ENCODE measurements at places on chromosomes 3 and 15.

DNA sequence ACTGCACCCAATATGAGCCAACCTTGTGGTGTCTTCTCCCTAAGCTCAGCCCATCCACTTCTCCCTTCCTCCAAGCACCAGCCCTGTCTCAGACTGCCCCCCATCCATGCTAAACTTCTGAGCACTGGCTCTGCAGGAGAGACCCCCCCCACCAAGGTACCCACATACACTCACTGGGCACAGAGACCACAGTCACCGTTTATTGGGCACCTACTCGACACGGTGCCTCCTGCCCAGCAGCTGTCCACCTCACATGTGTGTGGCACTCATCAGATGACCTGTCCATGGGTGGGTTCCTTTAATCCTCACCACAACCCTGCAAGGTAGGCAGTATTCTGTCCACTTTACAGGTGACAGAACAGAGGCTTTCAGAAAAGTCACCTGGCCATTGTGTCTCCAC lies 22.3 kb upstream of the SFMBT1 start:
- DNase-seq, result no peak

GRCh38 chr3:58152225-58153015 lies 58.4 kb downstream of the DNASE1L3 start:
- DNase-seq, result no peak

- no peak for DNase-seq
Observed at GRCh38 chr15:31556494-31557150, 230.0 kb downstream of the KLF13 start.

GRCh38 chr3:155131104-155131503 lies 51.0 kb downstream of the MME start:
- DNase-seq, result no peak

DNA sequence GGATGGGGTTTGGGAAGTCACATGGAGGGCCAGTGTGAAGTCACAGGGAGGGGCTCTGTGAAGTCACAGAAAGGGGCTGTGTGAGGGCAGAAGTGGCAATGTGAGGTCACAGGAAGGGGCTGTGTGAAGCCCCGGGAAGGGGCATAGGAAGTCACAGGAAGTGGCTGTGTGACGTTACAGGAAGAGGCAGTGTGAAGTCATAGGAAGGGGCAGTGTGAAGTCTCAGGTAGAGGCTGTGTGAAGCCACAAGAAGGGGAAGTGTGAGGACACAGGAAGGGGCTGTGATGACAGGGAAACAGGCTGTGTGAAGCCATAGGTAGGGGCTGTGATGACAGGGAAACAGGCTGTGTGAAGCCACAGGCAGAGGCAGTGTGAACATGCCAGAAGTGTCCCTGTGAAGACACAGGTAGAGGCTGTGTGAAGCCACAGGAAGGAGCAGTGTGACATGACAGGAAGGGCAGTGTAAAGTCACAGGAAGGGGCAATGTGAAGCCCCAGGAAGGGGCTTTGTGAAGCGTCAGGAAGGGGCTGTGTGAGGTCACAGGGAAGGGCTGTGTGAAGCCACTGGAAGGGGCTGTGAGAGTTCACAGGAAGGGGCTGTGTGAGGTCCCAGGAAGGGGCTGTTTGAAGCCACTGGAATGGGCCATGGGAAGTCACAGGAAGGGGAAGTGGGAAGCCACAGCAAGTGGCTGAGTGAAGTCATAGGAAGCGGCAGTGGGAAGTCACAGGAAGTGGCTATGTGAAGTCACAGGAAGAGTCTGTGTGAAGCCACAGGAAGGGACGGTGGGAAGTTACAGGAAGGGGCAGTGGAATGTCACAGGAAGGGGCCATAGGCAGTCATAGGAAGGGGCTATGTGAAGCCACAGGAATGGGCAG lies 37.1 kb downstream of the GASK1A start:
- DNase-seq, result no peak

GRCh38 chr3:107674371-107674770 lies 151.6 kb downstream of the BBX start:
- no peak for DNase-seq

- no peak for DNase-seq
Observed at GRCh38 chr3:186775999-186776398, 7.4 kb upstream of the EIF4A2 start.

All from NCI-H1048 (cell line).